GM06990 (cell line): ENCODE measurements at places on chromosomes 11 and 22.

DNA sequence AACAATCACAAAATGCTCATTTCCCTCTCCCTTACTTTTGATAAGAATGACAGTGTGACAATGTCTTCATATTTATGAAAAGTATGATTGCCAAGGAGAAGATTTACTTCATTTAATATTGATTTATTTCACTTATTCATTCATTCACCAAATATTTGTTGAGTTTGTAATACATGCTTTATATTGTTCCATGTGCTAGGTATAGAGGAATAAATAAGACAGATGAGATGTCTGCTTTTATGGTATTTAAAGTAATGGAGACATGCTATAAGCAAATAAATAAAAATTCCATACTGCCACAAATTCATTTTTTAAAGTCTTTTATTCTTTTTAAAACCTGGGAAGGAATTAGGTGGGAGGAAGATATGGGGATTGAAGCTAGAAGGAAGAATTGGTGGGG lies 289.4 kb downstream of the GUCY1A2 start:
- DNase-seq: no peak

GRCh38 chr11:73198677-73199076 lies 19.4 kb upstream of the P2RY2 start:
- no peak for DNase-seq

DNA sequence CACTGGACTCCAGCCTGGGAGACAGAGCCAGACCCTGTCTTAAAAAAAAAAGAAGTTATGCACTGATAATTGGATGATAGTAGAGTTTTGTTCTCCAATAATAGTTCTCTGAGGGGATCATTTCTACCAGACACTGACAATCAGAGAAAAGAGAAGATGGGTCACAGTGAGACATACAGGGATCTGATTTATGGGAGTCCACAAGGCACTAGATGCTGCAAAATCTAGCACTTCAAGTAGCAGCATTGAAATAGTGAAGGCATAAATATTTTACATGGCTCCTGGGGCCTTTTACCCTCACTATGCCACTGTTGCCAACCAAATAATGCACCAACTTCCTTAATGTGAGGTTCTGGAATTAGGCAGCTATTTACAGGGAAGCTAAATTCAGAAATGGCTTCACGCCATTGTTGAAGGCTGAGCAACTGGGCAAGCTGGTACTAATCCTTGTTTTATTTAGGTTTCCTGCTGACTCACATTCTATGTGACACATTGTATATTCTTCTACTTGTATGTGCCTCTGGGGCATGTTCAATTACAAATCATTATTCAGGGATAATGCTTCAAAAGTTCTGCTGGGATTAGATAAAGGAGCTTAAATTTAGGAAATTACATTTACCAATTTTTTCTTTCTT lies 38.2 kb upstream of the ABTB2 start:
- DNase-seq: no peak

GRCh38 chr22:46763051-46763705 lies 728 bp downstream of the TBC1D22A start:
- peak; percentile 75 for DNase-seq

DNA sequence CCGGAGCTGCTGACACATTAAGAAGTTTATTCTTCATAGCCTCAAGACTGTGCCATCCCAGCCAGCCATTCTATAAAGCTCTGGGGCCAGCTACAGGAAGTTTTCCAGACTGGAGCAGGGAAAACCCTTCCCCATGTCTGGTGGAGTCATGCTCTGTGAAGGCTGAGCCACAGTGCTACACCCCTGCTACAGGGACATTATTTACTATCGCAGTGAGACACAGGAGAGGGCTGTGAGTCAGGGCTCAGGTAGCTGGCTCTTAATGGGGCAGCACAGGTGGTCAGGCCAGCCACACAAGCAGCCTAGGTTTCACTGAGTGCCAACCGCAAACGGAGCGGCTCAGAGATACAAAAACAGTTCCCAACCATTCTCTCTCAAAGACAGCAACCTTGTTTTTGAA lies 12.1 kb downstream of the HPS4 start:
- DNase-seq: no peak

DNA sequence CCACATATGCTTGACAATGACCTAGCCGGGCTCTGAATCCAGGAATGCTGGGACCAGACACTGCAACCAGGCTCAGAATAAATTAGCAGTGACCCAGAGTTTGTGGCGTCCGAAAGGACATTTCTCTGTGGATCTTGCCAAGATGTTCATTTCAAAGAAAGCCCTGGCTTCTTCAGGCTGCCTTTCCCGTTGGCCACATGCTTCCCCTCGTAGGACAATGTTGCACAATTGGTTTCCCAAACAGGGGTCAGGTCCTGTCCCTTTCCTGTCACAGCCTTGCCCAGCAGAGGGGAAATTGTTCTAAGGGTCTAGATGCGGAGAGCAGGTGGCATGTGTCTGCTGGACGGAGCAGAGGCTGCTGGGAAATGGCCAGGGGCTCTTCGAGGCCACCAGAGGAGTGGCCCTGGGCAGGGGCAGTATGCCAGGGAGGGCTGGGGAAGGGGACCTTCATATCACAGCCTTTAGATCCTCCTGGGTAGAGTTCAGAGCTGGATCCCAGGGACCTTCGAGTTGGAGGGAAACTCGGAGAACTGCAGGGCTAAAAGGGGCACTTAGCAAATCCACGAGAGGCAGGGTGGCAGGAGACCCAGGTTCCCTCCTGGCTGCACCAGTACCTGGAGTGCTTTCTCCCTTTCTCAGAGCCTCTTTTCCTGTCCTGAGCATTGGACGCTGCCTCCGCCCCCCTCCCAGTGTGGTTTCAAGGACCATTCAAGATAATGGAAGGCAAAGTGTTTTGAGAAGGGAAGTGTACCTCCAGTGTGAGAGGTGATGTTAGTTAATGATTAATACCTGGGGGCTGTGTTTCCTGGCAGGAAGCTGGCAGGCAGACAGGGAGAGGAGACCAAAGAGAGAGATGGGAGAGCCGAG lies 42.3 kb downstream of the C11orf96 start:
- DNase-seq: no peak

DNA sequence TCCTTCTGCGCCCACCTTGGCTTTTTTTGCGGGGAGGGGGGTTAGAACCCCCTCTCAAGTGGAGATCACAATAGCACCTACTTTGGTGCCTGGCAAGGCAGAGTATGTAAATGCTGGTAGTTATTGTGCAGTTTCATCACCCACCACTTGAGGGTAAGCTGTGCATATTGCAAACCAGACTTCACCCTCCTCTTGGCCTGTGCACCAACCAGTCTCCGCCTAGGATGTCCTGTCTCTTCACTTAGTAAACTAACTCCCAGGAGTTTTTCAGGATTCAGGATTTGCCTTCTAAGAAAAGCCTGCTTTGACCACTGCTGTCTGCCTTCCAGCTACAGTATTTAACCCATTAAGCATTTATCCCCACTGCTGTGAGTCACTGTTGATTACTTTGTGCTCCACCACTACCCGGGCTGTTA lies 2.0 kb upstream of the UBXN1 start:
- no peak for DNase-seq

- DNase-seq: no peak
Observed at GRCh38 chr11:62898027-62898426, 17.3 kb downstream of the SLC3A2 start.

- DNase-seq: no peak
Observed at GRCh38 chr11:74269161-74269811, 42.2 kb downstream of the P4HA3 start.

DNA sequence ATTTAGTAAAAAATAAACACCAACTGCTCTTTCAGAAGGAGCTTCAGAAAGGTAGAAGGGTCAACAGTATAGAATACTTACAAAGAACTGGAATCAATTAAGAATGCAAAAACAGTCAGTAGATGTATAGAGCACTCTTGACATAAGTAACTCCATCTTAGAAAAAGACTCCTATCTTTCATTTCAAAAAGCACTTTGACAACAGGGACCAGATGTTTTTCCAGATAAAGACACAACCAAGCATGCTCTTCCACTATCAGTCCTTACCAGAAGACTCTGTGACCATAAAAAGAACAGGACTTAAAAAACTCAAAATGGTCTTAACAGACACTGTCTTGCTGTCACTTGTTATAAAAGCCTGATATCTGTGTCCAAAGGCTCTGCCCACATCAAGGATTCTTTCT lies 5.2 kb downstream of the SLC25A17 start:
- no peak for DNase-seq

- DNase-seq: no peak
Observed at GRCh38 chr11:612201-612960, 3.4 kb downstream of the IRF7 start.

- no peak for DNase-seq
Observed at GRCh38 chr11:79453617-79454016, 12.8 kb upstream of the TENM4 start.

- DNase-seq: no peak
Observed at GRCh38 chr11:17443423-17443822, 33.2 kb downstream of the ABCC8 start.

DNA sequence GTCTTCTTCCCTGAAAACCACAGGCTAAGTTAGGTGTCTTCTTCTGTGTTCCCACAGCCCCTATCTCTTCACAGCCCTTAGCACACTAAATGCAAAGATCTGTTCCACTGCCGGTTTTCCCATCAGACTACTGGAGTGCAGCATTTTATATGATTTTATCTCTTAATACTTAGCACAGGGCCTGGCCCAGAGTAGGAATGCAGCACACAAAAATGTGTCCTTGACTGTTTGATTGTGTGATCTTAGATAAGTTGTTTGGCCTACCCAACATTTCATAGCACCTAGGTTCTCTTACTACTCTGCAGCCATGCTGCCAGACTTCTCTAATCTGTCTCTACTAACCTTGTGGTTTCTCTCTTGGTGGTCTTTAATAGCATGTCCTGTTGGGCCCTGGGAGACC lies 54.1 kb upstream of the RRM1 start:
- DNase-seq: no peak

GRCh38 chr11:19953909-19954308 lies 206.4 kb downstream of the DBX1 start:
- no peak for DNase-seq

GRCh38 chr11:96132437-96132836 lies 208.5 kb upstream of the MTMR2 start:
- no peak for DNase-seq

GRCh38 chr22:47206164-47206563 lies 443.7 kb downstream of the TBC1D22A start:
- DNase-seq: no peak

DNA sequence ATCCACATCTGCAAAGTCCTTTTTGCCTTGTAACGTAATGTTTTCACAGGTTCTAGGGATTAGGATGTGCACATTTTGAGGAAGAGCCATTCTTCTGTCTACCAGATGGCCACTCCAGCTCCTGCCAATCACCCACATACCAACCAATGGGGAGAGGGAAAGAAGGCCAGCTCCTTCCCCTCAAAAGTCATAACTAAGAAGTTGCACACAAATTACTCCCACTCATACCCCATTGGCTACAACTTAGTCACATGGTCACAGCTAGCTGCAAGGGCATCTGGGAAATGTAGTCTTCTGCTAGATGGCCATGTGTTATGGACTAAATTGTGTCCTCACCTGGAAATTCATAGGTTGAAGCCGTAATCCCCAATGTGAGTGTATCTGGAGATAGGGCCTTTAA lies 15.4 kb upstream of the MYOD1 start:
- DNase-seq: no peak

GRCh38 chr11:105361651-105362050 lies 222.1 kb upstream of the CARD18 start:
- no peak for DNase-seq

GRCh38 chr11:69593851-69594250 lies 47.1 kb upstream of the CCND1 start:
- DNase-seq: no peak

GRCh38 chr11:103942646-103943045 lies 93.8 kb upstream of the DDI1 start:
- no peak for DNase-seq

GRCh38 chr22:46116491-46116958 lies 33.8 kb upstream of the PPARA start:
- DNase-seq: peak; percentile 86

DNA sequence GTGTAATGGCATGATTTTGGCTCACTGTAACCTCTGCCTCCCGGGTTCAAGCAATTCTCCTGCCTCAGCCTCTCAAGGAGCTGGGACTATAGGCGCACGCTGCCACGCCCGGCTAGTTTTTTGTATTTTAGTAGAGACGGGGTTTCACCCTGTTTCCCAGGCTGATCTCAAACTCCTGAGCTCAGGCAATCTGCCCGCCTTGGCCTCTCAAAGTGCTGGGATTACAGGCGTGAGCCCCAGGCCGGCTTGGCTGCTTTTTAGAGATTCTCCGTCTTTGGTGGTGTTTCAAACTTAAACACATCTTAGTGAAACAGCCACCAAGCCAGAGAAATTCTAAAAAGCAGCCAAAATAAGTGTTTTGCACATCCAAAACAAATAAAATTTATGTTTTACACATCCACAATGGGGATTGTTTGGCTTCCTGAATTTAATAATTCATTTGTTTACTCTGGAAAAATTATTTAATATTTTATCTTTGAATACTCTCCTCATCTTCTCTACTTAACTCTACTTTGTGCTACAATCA lies 18.4 kb downstream of the BCL2L13 start:
- no peak for DNase-seq

GRCh38 chr11:124070915-124071622 lies 29.9 kb upstream of the OR10G7 start:
- DNase-seq: peak; percentile 70

DNA sequence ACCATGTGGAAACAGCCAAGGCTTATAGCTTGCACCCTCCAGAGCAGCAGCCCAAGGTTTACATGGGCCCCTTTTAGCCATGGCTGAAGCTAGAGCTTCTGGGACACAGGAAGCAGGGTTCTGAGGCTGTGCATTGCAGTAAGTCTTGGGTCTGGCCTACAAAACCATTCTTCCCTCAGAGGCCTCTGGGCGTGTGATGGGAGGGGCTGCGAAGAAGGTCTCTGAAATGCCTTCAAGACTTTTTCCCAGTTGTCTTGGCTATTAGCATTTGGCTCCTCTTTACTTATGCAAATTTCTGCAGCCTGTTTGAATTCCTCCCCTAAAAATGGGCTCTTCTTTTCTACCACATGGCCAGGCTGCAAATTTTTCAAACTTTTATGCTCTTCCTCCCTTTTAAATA lies 109.5 kb downstream of the BBOX1 start:
- DNase-seq: no peak

DNA sequence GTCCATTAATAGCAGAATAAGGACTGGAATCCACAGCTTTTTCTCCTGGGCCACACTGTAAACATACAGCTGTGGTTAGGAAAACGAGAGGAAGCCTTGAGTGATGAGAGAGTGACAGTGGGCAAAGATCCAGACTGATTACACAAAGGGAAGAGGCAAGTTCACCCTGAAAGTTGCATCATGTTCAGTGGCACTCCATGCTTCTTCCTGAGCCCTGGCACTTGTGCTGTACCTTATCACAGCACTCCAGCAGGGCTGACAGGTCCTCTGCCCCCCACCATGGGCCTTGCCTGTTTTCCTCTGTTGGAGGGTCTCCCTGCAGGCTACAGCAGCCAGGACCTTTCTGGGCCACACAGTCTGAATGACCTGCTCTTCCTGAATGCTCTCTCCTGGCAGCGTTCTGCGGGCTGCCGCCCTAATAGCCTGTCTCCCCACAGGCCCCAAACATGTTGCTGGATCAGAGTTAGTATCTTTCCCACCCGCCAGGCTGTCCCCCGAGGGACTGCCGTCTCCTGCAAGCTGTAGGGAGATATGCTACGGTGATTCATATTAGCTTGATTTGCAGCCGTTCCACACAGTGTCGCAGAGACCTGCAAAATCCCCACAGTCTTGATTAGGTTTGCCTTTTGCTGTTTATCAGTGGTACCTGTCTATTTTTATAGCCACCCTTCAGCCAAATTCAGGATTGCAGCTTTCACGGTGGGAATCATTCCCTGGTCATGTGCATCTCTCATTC lies 60.2 kb downstream of the NTM start:
- DNase-seq: no peak

- no peak for DNase-seq
Observed at GRCh38 chr11:72641522-72642042, 32.6 kb downstream of the PDE2A start.

- no peak for DNase-seq
Observed at GRCh38 chr11:103453126-103453525, 343.9 kb downstream of the DYNC2H1 start.
